ENCODE measurements at places on chromosomes 3 and 15.
A peak's percentile ranks its signal among the peaks of the same experiment; 100 is the strongest.

GRCh38 chr3:64681827-64682226, 6.0 kb downstream of the ADAMTS9 start:
- no peak for DNase-seq

DNA sequence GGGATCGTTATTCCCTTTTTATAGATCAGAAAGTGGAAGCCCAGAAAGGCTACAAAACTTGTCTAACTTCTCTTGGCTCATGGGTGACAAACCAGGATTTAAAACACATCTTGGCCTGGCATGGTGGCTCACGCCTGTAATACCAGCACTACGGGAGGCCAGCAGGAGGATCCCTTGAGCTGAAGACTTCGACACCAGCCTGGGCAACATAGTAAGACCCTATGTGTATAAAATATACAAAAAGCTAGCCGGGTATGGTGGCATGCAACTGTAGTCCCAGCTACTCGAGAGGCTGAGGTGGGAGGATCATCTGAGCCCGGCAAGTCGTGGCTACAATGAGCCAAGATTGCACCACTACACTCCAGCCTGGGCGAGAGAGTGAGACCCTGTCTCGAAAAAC, 479.1 kb downstream of the MAGI1 start:
- DNase-seq, result no peak

DNA sequence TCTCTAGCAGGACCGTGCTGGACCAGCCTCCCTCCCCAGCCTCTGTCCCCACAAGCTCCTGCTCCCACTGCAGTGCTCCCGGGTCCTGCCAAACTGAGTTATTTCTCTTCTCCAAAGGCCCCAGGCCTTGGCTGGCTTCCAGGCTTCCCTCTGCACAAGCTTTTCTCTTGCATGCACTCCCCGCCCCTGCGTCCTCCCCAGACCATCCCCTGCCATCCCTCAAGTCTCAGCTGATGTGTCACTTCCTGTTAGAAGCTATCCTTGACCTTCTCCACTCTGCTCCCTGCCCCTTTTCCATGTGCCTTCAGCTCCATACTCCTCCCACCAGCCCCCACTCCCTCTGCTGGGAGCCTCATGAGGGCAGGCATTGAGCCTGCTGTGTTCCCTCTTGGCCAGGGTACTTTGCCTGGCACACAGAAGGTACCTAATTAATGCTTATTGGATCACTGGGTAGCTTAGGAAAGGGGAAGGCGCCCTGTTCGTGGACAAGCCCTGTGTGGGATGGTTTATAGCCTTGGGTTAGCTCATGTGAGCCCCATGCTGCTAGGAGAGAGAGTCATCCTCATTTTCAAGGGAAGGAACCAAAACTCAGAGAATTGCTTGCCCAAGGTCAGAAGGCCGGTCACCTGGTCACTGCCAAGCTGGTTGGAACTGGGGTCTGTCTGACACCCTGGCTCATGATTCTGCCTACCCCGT, 56.4 kb downstream of the FEM1B start:
- DNase-seq, result peak; percentile 48

- peak; percentile 17 for DNase-seq
These were observed 229.2 kb downstream of the SQOR start for GRCh38 chr15:45863881-45864580.

GRCh38 chr3:72123908-72124441, 339.0 kb upstream of the PROK2 start:
- peak; percentile 90 for DNase-seq

DNA sequence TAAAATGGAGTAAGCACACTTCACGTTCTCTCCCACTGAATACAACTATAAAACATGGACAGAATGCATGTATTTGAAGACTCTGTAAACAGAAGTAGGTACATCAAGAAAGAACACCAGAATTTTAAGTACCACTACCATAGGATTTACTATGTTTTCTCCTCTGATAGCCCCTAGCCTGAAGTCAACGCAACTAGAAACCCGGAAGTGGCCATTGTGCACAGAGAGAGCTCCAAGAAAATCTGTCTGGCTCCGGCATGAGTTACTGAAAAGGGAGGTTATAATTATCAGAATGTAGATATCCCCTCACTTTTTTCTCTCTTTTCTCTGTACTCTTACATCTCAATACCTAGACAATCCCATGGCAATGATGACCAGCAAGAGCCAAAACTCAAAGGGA, 23.8 kb downstream of the KBTBD12 start:
- DNase-seq, result no peak

GRCh38 chr3:65979731-65980130, 59.0 kb downstream of the MAGI1 start:
- no peak for DNase-seq

- no peak for DNase-seq
These were observed 38.7 kb upstream of the ARID3B start for GRCh38 chr15:74502301-74502700.

DNA sequence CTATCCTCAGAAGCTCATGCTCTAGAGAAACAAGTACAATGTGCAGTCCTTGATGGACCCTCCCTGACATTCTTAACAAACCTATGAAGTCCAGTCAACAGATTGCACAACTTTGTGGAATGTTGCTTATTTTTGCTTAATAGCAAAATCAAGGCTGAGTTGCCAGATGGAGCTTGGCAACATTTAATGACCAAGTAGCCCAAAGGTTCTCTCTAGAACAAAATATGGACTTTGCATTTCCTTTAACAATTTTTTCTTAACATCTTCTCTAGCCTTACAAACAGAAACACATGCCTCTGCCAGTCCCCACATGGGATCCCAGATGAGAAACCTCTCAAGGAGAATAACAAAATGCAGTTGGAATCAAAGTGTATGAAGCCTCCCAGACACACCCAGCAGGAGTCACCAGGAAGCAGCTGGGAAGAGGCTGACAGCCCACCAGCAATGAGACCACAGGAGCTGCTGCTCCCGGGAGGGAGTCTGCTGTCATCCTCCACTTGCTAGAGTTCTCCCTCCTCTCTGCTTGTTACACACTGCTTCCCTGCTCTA, 422.5 kb upstream of the CDIN1 start:
- no peak for DNase-seq

DNA sequence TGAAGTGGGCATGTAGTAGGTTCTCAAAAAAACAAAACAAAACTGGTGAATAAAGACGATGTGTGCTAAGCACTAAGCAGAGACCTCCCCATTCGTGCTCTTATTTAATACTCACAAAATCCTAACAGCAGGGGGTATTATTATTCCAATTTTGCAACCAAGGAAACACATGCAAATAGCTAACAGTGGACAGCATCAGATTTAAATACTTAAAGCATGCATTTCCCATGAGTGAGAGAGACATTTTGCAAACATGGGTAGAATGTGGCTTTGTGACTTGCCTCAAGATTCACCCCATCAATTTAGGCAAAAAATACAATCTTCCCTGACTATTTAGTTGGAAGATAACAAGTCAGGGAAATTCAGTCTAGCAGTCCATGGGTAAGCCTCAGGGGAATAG, 946.2 kb upstream of the CFAP20DC start:
- DNase-seq, result no peak

DNA sequence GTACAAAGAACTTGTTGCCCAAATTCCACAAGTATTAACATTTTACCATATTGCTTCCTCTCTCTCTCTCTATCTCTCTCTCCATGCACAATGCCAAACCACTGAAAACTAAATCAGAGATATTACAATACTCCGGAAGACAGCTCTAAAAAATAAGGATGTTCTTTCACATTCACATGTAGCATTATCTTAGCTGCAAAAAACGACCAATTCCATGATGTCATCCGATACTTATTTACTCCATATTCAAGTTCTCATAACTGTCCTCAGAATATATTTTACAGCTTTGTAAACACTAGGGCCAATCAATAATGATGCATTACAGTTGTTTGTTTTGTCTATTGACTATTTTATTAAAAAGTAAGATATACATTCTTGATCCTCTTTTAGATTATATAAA, 7.7 kb upstream of the PRR23E start:
- DNase-seq, result no peak

- no peak for DNase-seq
These were observed 159.9 kb downstream of the MAGI1 start for GRCh38 chr3:65878831-65879230.

DNA sequence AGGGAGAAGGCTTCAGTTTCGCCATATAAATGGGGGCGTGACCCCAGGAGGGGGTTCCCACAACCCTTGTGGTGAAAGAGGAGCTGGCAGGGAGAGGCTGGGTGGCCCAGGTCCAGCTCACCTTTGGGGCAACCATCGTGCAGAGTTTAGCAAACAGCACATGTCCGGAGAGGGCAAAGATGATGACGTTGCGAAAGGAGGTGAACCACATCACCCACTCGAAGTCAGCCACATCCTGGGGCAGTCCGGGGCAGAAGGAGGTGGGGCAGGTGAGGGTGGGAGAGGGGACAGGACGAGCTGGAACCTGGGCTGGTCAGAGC, 3.7 kb downstream of the HHATL start:
- no peak for DNase-seq

DNA sequence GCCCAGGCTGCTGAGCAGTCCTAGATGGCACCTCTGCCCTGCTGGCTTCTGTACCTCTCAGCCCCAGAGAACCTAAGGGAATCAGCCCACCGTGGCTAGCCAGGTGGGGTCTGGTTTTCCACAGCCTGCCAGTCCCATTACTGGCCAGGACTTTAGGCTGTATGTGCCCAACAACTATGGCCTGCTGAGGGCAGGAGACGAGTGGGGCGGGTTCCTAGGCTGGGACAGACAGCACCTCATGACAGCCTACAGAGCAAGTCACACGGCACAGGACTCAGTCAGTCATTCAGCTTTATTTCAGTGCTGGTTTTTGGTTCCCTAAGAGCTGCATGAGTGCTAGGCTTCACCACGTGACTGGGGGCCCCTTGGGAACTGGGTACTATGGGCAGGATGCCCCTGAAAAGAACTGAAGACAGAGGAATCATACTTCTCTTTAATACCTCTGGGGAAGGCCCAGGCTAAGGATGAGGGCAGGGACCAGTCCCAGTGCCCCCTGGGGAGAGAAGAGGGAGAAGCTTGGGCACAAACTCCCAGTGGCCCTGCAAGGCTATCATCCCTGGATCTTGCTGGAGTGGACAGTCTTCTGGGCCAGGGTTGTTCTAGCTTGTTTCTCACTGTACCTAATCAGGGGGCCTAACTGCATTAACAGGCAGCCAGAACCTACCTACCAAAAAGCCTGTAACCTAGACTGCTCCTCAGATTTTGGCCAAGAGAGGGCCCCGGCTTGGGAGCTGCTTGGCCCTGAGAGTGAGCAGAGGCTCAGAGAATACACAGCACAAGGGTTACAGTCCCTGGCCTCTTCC, 14.8 kb downstream of the CLK3 start:
- DNase-seq, result no peak

GRCh38 chr3:128296469-128297251, 143.4 kb downstream of the EEFSEC start:
- no peak for DNase-seq

DNA sequence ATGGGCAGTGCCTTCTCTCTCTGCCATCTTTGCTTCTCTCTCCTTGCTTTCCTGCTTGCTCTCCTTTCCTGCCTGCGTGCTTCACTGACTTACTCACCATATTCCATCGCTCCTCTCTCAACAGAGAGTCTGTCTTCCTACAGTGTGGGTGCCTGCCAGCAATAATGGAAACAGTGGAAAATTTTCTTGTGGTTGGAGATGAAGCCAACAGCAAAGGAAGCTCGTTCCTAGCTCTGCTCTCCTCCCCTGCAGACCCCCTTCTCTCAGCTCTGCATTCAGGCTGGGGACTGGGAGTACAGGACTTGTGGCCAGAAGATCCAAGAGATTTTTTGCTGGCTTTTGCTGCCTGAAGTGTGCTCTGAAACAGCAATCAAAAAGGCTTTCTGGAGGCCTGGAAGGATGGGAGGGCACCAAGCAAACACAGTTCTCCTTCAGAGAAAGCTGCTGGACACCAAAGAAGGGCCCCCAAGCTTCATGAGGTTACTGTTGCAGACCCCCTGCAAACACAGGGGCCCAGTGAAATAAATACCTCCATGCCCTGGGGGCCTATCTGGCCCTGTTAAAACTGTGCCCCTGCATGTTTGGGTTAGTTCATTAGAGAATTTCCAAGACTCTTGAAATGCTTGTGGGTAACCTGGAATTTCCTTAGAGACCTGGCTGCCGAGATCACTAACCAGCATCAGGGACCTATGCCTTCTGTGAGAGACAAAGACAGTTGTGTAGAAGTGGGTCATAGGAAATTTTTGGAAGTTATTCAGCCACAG, 149.9 kb upstream of the RASGRP1 start:
- peak; percentile 78 for DNase-seq

DNA sequence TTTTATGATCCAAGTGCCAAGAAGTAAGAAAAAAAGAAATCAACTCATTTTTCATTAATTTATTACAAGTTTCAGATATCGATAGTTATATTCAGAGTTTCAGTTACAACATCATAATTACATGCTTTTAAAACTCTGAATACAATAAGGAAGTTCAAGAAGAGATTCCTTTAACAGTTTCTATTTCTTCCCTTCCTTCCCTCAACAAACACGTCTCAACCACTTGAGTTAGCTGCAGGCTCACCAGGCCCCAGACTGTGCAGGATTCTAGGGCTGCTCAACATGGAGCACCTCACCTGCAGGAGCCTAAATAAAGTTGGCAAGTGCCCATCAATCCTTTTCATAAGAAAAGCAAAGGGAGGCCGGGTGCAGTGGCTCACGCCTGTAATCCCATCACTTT, 79.2 kb upstream of the FNDC3B start:
- no peak for DNase-seq

Data from urothelium cell line (cell line).